ENCODE measurements at places on chromosomes 16 and 17. TPM values are rescaled to one million over a fixed set of nuclear protein-coding genes. Genes with fewer than 3 reads are reported as not detected.

DHRS7C gene
- total RNA-seq, result not detected

DNA sequence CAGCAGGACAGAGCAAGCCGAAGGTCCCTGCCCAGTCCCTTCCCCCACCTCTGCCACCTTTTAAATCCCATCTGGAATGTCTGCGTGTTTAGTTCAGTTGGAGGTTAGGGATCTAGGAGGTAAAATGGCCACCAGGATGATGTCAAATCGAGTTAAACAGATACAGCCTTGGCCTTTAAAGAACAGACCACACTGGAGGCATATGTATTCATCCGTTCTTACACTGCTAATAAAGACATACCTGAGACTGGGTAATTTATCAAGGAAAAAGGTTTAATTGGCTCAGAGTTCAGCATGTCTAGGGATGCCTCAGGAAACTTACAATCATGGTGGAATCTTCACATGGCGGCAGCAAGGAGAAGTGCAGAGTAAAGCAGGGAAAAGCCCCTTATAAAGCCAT, 167.8 kb upstream of the CACNG5 start:
- H3K27ac ChIP-seq, result no peak overlapping the region
- no peak overlapping the region for H3K4me3 ChIP-seq
- H3K36me3 ChIP-seq, result no peaks in the 10 kb centered on the region
- peaks cover 3% of the 10 kb centered on the region for H3K4me1 ChIP-seq
- DNase-seq, result no peak
- H3K27me3 ChIP-seq, result no peaks in the 10 kb centered on the region

DNA sequence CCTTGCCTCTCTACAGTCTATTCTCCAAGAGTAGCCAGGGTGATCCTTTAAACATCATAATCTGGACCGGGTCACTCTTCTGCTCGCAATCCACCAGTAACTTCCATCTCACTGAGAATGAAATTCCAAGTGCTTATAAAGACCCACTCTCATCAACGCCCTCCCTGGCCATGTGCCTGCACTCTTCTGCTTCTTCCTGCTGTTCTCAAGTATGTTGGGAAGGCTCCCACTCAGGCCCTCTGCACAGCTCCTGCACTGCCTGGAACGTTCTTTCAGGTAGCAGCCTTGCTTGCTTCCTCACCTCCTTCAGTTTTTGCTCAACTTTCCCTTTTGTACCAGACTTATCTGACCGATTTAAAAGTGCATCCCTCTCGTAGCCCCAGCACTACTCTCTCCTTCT, 44.4 kb downstream of the BRD7 start:
- DNase-seq, result no peak
- H3K27me3 ChIP-seq, result no peaks in the 10 kb centered on the region

DNA sequence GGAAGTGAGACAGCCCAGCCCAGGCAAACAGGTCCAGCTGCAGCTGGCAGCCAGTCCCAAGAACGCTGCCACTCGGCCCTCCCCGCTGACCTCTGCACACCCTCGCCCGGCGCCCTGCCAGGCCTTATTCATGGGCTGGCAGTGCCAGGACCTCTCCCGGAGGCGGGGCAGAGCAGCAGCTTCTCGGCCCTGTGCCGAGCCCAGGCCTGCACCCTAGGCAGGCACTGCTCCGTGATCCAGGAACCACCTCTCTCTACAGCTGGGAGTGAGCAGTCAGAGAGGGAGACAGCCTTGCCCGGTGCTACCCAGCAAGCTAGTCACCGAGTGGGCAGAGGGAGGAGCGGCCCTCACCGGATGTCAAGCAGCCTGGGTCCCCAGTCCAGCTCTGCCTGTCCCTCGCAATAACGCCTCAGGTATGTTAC, 79.9 kb upstream of the CBX4 start:
- no peak overlapping the region for H3K27ac ChIP-seq
- H3K4me3 ChIP-seq, result no peak overlapping the region
- H3K27me3 ChIP-seq, result no peaks in the 10 kb centered on the region
- peaks cover 8% of the 10 kb centered on the region for H3K4me1 ChIP-seq
- H3K36me3 ChIP-seq, result no peaks in the 10 kb centered on the region
- no peak for DNase-seq

- H3K4me3 ChIP-seq, result no peak overlapping the region
- DNase-seq, result no peak
These were observed 184.8 kb upstream of the CIBAR2 start for GRCh38 chr16:85296859-85297660.

PRM2 gene
- total RNA-seq, result not detected

DNA sequence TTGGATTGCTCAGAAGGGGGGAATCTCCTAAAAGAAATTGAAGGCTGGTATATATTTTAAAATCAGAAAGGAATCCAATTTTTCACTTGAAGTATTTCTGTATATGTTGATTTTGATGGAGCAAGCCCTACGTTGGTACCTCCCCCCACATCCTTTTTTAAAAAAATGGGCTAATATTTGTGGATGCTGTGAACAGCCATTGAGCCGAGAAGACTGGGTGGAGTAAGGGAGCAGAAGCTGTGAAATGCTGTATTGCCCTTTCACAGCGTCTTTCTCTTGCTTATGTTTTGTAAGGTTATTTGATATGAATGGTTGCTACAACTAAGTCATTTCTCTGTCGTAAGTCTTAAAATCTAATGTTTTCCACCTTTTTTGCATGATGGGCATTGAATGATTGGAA, 2.3 kb downstream of the PAFAH1B1 start:
- no peak for DNase-seq
- H3K36me3 ChIP-seq, result no peaks in the 10 kb centered on the region
- H3K4me1 ChIP-seq, result no peaks in the 10 kb centered on the region
- no peak overlapping the region for H3K27ac ChIP-seq

SLFN12 gene
- total RNA-seq, result 10.7 TPM

DNASE1L2 gene
- 0.35 TPM for total RNA-seq

DNA sequence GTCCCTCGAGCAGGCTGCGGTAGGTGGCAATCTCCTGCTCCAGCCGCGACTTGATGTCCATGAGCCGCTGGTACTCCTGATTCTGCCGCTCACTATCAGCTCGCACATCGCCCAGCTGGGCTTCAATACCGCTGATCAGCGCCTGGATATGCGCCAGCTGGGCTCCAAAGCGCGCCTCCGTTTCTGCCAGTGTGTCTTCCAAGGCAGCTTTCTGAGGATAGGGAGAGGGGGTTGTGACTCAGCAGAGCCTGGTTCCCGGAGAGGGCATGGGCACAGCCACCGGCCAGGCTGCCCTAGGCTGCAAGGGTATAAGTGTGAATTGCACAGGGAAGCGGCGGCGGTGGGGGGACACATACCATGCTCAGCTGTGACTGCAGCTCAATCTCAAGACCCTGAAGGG, 4.3 kb downstream of the KRT19 start:
- peaks cover 21% of the 10 kb centered on the region for H3K36me3 ChIP-seq
- peaks cover 2% of the 10 kb centered on the region for H3K4me1 ChIP-seq
- H3K4me3 ChIP-seq, result no peak overlapping the region

ALOX15B gene
- 0.46 TPM for total RNA-seq

GRCh38 chr16:74573622-74574021, 33.3 kb downstream of the GLG1 start:
- DNase-seq, result no peak
- no peak overlapping the region for H3K4me3 ChIP-seq
- H3K27me3 ChIP-seq, result no peaks in the 10 kb centered on the region
- H3K36me3 ChIP-seq, result no peaks in the 10 kb centered on the region

DNA sequence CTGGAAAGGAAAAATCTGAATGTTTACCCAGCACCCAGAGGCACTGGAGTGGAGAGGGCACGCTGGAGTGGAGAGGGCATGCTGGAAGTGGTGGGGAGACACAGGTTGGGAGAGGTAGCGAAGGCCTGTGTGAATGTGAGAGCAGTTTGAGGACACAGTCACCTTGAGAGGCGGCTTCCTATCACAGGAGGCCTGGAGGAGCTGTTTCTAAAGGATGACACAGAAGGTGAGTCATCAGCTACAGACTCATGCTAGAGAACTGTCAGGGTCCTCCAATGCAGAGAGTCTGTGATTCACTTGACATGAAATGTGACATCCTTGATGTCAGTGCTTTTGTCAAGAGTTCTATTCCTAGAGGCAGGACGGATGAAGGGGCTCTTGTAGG, 13.8 kb downstream of the CTRL start:
- no peak for DNase-seq
- H3K27me3 ChIP-seq, result no peaks in the 10 kb centered on the region
- H3K4me1 ChIP-seq, result peaks cover 10% of the 10 kb centered on the region
- no peak overlapping the region for H3K27ac ChIP-seq
- no peak overlapping the region for H3K4me3 ChIP-seq

KRT20 gene
- total RNA-seq, result not detected

GRCh38 chr17:40358323-40359038, 6.1 kb downstream of the GJD3 start:
- H3K36me3 ChIP-seq, result no peaks in the 10 kb centered on the region
- H3K4me1 ChIP-seq, result peaks cover 6% of the 10 kb centered on the region
- peak overlapping the region; percentile 11 for H3K4me3 ChIP-seq
- H3K27ac ChIP-seq, result no peak overlapping the region

- H3K27ac ChIP-seq, result no peak overlapping the region
- DNase-seq, result no peak
- H3K4me3 ChIP-seq, result no peak overlapping the region
- H3K36me3 ChIP-seq, result no peaks in the 10 kb centered on the region
These were observed 193.1 kb downstream of the AXIN2 start for GRCh38 chr17:65368341-65368740.

DNA sequence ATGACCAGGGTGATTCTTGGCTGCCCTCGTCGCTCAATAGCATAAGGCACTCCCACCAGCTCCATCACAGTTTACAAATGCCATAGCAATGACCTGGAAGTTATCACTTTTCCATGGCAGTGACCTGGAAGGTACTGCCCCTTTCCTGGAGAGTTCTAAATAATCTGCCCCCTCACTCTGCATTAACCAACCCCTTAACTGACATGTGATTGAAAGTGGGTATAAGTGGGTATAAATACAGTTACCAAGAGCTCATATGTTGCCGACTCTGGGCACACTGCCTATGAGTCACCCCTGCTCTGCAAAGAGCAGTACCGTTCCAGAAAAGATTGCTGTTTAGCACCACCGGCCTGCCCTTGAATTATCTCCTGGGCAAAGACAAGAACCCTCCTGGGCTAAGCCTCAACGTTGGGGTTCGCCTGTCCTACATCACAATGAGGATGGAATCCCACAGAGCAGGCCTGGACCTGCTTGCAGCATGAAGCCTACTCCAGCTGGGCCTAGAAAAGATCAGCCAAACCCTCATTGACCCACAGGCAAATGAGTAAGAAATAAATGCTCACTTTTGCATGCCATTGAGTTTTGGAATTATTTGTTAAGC, 95.2 kb upstream of the SEC14L1 start:
- H3K27me3 ChIP-seq, result no peaks in the 10 kb centered on the region
- no peaks in the 10 kb centered on the region for H3K36me3 ChIP-seq
- no peak for DNase-seq
